ENCODE measurements at places on chromosomes 5 and 9.

DNA sequence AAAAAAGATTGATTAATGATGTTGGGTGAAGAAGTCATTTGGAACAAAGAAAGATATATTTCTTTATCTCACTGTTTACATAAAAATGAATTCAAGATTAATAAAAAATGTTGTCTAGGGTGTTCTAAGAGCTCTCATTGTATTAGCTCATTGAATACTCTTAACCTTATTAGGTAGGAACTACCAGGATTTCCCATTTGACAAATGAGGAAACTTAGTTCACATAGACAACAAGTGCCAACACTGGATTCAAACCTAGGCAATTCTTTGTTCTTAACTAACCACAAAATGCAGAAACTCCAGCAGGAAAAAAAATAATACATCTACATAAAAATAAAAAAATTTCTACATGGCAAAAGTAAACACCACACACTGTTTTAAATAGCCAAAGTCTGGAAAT is 175.8 kb downstream of the RAPGEF6 start:
- DNase-seq = no peak

GRCh38 chr5:161546470-161547301 is at the start of gene GABRB2:
Gene GABRB2 (minus strand): TSS chr5:161546725. CDS start chr5:161546643, 82 bp downstream.
- no peak for DNase-seq

DNA sequence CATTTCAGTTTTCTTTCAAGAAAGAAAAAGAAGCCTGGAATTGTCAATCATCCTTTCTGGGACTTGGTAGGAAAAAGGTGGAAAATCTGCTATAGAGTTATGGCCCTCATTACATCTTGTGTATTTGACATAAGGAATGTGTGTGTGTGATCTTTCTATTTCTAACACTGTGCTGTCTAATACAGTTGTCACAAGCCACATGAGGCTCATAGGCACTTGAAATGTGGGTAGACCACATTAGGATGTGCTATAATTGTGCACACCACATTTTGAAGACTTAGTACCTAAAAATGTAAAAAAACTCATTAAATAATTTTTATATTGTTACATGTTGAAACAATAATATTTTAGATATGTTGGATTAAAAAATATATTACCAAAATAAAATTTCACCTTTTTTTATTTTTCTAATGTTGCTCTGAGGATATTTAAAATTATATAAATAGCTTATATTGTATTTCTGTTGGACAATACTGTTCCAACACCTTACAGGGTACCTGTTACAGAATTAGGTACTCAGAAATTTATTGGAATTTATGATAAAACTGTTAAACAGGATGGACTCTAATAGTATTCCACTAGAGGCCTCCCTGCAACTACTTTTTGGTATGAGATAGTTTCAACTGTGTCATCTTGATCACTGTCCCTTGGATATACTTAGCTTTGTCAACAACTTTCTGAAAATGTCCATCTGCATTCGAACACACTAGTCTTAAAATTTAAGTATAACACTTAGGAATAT is 18.4 kb downstream of the MSANTD3 start:
- DNase-seq = no peak

DNA sequence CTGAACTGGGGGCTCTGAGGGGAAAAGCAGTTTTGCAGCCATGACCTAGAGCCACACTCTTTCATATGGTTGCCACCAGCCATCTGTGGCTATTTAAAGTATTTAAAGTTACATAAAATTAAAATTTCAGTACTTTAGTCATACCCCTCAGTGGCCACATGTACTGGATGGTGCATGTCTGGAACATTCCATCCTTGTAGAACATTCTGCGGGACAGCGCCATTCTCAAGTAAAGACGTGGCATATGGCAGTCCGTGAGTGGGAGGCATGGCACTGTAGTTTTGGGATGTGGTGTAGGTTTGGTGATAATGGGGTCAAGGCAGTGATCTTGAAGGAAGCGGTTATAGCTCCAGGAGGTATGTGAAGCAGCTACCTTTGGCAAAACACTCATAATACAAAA is 61.4 kb upstream of the NFIL3 start:
- no peak for DNase-seq

DNA sequence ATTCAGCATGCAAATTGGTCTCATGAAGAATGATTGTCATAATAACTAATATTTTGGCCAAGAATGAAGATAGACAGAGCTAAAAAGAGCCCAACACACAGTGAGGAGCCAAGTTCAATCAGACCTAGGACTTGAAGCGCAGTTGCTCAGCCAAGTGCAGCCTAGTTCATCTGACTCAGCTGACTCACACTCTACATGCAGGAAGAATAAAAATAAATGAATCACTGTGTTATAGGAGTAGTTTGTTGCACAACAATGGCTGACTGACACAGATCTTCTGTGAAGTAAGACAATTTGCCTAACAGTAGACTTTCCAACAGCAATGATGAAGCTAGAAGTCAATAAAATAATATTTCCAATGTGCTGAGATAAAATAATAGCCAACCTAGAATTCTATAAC is 261.5 kb downstream of the CEMIP2 start:
- no peak for DNase-seq

DNA sequence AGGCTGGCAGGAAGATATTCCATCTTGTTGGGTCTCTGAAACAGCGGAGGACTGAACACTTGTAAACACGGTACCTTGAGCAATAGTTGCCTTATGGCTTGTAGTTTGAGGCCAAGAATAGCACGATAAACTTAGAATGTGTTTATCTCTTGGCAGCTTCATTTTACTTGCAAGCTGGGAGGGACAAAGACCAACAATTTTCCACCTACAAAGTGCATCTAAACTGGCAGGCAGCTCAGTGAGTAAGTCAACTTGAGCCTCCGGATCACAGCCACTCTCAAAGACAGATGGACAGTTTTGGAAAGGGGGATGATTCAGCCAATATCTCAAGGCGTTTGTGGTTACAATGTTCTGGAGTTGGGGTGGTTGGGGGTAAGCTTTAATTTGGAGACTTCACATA is 652.6 kb downstream of the CETN3 start:
- no peak for DNase-seq

DNA sequence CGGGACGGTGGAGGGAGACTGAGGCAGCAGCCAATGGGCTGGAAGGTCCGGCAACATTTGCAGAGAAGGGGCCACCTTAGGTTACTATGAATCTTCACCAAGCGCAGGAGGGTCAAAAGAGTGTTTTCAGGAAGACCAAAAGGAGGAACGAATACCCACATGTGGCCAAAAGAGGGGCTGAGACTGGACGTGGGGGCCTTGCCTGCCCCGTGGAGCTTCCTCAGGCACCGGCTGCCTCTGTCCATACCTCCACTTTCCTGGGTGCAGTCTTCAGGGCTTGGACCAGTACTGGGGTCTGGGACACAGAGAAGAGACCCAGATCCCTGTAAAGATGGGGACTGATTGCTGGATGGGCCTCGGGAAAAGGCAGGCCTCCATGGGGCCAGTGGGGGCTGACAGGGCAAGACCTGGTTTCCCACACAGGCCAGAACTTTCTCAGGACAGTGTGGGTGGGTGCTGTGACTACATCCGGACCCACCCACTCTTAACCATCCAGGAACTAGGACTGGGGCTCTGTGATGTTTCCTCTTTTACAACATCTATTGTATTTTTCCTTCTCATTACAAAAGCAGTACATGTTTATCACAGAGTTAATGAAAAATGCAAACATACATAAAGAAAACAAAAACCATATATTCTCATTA is 294.7 kb downstream of the ZSWIM6 start:
- DNase-seq = no peak

GRCh38 chr9:109248133-109248581 is 72.7 kb downstream of the EPB41L4B start:
- no peak for DNase-seq

DNA sequence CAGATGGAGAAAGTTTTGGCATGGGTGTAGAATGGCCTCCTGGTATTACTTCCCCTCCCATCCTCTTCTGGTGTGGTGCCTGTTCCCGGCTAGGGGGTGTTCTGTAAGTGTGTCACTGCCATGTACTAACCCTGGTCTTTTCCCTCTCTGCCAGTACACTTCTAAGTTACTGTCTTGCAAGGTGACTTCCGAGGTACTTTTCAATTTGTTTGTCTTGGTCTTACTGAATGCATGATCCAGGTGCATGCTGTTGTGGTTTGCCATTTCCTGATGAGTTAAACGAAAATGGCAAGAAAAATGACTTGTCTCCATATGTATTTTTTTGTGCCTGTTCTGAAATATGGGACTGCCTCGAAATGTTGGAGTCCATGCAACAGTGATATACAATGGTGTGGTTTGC is 46.0 kb downstream of the C9orf152 start:
- no peak for DNase-seq

Data from activated naive CD4-positive, alpha-beta T cell (primary cell).